ENCODE measurements at places on chromosomes 2 and 18.
A peak's percentile ranks its signal among the peaks of the same experiment; 100 is the strongest.

- DNase-seq, result peak; percentile 27
These were observed 110.9 kb upstream of the FAM98A start for GRCh38 chr2:33709951-33710350.

GRCh38 chr18:394987-395362 is 105.5 kb downstream of the COLEC12 start:
- DNase-seq, result no peak

DNA sequence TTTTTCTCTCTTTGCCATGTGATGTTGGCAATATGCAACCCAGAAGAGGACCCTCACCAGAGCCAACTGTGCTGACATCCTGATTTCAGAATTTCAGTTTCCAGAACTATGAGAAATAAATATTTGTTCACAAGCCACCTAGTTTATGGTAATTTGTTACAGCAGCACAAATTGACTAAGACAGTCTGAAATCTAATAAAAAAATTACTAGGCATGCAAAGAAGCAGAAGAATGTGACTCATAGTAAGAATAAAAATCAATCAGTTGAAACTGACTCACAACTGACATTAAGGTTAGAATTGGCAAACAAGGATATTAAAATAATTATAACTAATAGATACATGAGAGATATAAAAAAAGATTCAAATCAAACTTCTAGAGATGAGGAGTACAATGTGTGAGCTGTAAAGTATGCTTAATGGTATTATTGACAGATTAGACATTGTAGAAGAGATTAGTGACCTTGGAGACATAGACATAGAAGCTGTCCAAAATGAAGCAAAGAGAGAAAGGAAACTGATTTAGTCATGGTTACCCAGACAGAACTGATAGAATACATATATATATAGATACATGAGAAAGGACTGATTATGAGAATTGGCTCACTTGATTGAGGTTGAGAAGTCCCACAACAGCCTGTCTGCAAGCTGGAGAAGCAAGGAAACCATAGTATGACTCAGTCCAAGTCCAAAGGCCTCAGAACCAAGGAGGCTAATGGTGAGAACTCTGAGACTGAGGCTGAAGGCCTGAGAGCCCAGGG is 27.8 kb upstream of the TTC39C start:
- no peak for DNase-seq

- DNase-seq, result peak; percentile 78
These were observed 1.1 kb downstream of the UXS1 start for GRCh38 chr2:106192752-106193689.

DNA sequence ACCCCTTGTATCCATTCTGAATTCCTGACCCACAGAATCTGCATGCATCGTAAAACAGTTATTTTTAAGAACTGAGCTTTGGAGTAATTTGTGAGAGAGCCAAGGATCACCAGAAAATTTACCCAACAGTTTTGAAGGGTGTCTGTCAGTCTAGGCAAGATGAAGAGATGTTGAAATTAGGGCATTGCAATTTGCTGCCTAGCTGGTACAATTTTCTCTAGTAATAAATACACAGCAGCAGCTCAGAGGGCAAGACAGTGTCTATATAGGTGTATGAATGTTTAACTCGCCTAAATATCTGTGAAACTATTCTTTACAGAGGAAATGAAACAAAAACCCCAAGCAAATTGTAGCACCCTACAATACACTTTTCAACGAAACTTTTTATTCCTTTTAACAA is 377.8 kb upstream of the POU3F3 start:
- DNase-seq, result no peak

DNA sequence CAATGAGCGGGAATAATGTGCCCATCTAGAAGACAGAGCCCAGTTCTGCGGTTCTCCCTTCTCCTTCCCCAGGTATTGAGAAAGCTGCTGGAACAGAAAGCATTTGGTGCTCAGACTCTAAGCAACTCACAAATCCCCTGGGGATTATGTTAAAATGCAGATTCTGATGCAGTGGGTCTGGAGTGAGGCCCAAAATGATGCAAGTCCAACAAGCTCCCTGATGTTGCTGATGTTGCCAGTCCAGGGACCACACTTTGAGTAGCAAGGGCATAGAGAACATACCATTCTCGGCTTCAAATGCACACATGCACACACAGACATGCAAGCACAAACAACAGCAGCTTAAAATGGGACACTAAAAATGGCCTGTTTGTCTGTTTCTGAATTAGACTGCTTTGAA is 274.8 kb upstream of the NCKAP5 start:
- DNase-seq, result no peak

DNA sequence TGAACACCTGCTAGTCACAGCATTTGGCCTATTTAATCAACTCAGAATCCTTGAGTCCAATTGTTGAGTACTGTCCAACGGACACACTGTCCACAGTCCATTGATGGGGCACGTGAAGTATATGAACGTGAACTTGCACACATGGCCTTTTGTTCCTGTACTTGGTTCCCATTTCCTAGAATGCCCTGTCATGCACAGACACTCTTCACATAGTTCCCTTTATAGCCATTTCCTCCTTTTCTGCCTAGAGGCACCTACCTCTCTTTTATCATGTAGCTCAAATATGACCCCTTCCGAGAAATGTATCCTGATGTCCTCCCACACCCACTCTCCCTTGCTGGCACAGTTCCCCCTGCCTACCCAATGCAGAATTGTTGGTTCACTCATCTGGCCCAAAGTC is 8.7 kb upstream of the CRYGA start:
- no peak for DNase-seq

GRCh38 chr18:75824661-75825060 is 397.2 kb upstream of the SMIM21 start:
- DNase-seq, result no peak

GRCh38 chr2:127573771-127574170 is 38.3 kb downstream of the MYO7B start:
- DNase-seq, result no peak

DNA sequence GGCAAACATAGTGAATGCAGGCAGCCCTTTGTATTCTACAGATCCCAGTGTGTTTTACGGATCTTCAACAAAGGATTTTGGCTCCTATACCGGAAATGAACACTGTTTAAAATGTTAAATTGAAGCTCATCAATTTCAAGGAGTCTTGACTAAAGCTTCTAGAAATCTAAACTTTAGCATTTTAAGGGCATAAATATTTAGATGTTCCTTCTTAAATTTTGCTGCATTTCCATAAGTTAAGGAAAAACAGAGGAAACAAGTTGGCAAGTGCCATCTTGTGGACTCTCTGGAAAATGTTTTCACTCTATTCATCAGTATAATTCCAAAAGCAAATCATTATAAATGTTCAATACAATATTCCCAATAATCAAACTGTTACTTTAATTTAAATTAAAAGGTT is 19.6 kb downstream of the CHN1 start:
- DNase-seq, result peak; percentile 21

DNA sequence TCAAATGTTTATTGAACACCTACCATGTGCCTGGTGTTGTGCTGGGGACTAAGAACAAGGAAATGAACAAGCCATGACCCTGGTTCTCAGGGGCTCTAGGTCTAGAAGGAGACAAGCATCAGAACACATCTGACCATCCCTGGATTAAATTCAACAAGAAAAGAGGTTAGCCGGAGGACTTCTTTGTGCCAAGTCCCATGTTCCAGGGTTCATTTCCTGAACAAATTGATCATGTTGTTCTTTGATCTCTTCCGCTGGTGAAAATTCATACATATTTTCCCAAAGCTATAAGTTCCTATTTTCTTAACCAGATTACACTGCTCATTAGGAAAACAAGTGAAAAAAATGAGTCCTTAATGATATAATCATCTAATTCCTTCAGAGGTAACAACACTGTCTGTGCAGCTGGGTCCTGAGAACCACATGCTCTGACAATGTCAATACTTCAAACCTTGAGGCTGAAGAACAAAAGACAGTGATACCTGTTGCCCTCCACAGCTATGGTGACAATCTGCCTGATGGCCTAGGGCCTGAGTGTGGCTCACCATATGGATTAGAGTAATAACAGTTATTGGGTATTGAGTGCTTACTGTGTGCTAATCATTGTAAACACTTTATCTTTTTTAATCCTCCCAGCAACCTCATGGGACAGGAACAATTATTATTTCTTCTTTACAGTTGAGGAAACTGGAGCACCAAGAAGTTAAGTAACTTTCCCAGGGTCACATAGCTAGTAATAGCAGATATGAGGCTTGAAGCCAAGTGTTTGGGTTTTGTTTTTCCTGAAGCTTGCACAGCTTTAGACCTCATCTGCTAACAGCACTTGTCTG is 24.6 kb upstream of the INO80C start:
- no peak for DNase-seq

- DNase-seq, result no peak
These were observed 231.3 kb upstream of the TANK start for GRCh38 chr2:160928854-160929301.

GRCh38 chr2:216974321-216975302 is 114.7 kb upstream of the TNP1 start:
- DNase-seq, result no peak

DNA sequence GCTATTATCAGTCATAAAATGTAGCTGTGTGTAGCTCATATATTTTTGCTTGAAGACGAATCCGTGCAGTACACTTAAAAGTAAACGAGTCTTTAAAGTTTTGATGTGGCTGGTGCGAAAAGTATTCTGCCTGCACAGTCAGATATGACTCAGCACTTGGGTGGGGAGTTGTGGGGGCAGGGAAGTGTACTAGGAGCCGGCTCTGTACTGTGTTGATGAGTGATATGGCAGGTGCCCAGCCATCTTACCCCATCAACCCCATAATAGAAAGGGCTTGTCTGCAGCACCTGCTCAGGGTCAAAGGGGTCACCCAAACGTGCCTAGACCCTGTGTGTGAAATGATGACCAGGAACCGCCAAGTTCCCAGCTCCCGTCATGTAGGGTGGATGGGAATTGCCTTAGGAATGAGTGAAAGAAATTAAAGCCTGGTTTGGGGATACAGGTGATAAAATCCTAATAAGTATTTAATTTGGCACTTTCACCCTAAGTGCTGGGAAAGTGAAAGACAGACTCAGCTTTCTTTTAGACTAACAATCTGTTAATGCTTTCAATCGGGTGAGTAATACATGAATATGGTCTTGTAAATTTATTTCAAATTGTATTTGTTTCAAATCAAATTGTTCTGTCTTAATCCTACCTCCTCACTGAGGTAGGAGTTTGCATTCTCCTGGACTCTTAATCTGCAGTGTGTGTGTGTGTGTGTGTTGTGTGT is 48.0 kb downstream of the BCL2L11 start:
- no peak for DNase-seq

- no peak for DNase-seq
These were observed 205.4 kb upstream of the ACVR2A start for GRCh38 chr2:147639386-147639785.

DNA sequence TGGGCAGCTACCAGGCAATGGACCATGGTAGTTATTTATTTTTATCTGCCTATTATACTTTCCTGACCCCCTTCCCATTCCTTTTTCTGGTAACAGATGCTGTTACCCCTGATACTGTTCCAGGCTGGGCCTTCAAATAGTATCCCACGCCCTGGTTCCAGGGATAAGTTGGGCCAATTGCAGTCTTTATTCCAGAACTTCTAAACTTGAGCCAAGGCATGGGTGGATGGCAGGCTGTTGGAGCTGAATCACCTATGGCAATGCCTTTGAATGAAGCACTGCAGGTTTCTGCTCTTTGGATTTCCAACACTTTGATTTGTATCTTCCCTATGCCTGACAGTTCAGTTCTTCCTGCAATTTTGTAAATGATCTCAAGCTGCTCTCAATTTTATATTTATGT is 99.2 kb upstream of the LHCGR start:
- no peak for DNase-seq

GRCh38 chr18:69935319-69936190 is 12.1 kb downstream of the CD226 start:
- DNase-seq, result peak; percentile 45

DNA sequence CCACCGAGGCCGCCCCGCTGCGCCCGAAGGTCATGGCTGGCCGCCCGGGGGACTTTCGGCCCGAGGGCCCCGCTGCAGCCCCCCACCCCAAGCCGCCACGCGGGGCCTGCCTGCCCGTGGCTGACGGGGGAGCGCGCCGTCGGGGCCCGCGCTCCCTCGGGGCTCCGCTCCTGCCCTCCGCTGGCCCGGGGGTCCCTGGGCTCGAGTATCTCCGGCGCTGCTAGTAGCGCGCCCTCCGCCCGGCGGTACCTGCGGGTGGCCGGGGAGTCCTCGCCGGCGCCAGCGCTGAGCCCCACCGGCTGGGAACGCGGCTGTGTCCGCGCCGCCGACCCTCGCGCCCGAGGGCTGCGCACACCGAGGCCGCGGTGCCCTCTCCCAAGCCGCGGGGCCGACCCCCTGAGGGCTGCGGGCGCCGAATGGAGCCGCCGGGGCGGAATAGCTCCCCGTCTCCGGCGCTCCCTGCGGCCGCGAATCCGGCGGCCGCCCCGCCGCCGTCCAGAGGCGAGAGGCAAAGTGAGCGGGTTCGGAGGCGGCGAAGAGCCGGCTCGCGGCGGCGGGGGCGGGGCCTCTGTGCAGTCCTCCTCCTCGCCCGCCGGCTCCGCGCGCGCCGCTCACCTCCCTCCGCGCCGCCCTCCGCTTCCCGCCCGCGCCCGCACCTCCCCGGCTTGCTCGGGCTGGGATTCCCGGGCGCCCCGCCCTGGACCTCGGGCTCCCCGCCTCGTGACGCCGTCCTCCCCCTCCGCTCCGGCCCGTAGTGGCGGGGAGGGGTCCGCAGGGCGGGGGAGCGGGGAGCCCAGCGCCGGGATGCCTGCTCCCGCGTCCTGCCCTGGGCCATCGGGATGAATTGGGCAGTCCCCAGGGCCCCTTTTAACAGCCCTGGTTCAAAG is at the start of gene KCNG3:
TSS of gene KCNG3 (minus strand) at position 515 of the 887 bp plus-strand sequence. CDS start at position 34, 481 bp downstream.
- DNase-seq, result peak; percentile 93

GRCh38 chr2:111169268-111169667 is 48.6 kb downstream of the BCL2L11 start:
- no peak for DNase-seq

DNA sequence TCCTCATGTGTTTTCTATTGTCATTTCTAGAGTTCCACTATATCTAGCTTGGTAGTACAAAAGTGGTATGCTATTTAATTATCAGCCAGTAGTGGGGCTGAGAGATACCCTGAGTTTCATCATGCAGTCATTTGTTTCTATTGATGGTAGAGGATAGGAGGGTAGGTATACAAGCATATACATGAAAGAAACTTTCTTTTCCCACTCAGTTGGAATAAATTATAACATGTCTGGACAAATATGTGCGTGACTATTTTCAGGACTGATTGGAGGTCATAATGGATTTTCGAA is 633.2 kb downstream of the NRXN1 start:
- DNase-seq, result no peak

DNA sequence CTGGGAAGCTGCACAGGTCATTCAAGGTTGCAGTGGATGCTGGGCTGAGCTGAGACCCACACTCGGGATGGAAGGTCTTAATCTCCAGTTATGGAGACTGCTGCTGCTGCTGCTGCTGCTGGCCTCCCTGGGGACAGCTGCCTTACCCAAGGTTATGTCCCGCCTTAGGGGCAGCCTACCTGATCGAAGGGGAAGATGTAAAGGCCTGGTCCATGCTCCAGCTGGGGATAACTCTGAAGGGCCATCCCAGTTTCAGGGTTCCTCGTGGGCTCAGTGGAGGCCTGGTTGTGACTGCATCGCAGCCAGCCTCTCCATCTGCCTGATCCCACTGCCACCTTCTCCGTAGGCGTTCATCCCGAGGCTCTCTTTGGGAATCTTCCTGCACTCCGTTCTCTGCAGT is 33.0 kb downstream of the RHOB start:
- DNase-seq, result no peak

- no peak for DNase-seq
These were observed 21.2 kb upstream of the TET3 start for GRCh38 chr2:73963385-73964120.

- DNase-seq, result peak; percentile 4
These were observed 2036.5 kb upstream of the CELF4 start for GRCh38 chr18:39602131-39602530.

Data from neural progenitor cell (in vitro differentiated cells).